Fibroblast of lung (primary cell): ENCODE measurements at places on chromosomes 13 and 19. TPM values are rescaled to one million over a fixed set of nuclear protein-coding genes. Genes with fewer than 3 reads are reported as not detected.

- peak; percentile 44 for DNase-seq
These were observed 1.6 kb downstream of the RPL18 start for GRCh38 chr19:48617146-48617937.

- peak; percentile 70 for DNase-seq
These were observed 161.1 kb downstream of the DCT start for GRCh38 chr13:94318418-94318817.

GRCh38 chr13:51844862-51845573 is at the start of gene TMEM272:
TMEM272 (minus strand) TSS chr13:51845177; CDS start chr13:51838530, 6,647 bp downstream.
- DNase-seq, result peak; percentile 20

DNA sequence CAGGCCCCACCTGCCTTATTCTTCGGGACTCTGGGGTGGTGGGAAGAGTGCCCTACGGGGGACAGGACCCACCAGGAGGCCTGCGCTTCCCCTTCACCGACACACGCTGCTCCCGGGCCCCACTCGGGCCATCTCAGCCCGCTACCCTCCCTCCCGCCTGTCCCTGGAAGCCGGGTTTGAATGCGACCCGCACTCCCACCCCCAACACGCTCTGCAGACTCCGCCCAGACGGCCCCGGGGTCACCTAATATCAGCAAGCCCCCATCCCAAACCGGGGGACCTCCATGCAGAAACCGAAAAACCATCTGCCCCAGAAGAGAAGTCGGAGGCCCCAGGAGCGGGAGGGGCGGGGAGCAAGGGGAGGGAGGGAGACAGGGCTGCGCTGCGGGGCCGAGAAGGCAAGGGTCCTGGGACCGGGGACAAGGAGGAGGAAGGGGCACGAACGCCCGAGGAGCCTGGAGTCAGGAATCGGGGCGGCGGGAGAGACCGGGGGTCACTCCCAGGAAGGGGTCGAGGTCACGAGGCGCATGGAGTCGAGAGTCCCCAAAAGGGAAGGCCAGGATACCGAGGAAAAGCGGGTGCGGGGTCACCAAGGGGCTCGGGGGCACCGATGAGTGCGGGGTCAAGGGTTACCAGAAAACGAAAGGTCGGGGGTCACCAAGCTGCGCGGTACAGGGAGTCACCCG is 766 bp downstream of the SBNO2 start:
- DNase-seq, result no peak

DNA sequence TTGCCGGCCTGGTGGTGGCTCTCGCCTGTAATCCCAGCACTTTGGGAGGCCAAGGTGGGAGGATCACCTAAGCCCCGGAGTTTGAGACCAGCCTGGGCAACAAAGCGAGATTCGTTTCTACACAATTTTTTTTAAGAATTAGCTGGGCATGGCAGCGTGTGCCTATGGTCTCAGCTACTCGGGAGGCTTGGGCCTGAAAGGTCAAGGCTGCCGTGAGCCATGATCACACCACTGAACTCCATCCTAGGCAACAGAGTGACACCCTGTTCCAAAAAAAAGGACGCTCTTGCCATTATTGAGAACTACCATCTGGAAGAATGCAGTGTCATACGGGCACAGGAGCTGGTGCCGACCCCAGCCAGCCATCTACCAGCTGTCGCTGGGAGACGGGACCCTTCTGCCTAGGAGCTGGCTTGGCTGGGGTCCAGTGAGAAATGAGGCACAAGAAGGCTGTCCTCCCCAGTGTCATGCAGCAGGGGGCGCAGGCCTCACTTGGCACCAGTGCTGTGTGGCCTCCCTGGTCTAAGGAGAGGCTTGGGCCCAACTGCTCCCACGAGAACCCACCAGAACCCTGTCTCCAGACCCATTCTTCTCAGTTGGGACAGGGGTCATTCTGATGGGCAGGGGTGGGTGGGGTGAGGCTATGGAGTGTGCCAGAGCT is 12.2 kb upstream of the RELB start:
- DNase-seq, result peak; percentile 41

- no peak for DNase-seq
These were observed 1118.5 kb downstream of the PCDH9 start for GRCh38 chr13:66111628-66112027.

GRCh38 chr19:15398501-15399233 is 19.1 kb upstream of the AKAP8 start:
- DNase-seq, result no peak

DNA sequence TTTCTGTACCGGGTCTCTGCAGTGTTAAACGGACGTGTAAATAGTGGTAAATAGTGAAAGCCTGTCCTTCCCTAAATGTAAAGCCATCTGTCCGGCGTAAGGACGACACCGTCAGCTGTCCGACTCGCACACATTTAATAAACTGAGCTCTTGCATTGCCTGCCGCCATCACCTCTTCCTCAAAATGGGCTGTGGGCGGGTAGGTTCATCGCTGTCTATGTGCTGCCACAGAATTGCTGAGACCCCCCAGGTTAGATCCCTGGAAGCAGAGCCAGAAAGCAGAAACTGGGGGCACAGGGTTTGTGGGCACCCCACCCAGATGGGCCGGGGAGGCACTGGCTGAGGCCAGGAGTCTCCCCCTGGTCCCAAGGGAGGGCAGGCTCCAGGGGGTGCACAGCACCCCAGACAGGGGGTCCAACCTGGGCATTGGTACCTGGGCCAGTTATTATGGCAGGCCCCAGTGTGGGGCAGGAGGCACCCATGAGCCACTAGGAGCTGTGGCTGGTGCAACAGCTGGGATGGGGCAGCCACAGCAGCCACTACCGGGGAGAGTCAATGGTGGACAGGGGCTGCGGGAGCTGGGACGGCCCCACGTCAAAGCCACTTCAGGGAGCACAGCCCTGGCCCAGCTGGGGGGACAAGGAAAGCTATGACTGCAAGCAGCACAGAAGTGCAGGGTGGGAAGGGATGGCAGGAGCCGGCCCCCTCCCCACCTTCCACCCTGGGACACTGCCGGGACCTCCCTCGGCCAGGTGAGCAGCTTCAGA is 5.7 kb downstream of the C19orf25 start:
- DNase-seq, result no peak

GRCh38 chr19:55635856-55636440 is 4.9 kb upstream of the ZNF580 start:
- DNase-seq, result no peak

CAPS gene
- total RNA-seq, result 2.6 and 7.3 TPM in 2 replicates

IRF2BP1 gene
- total RNA-seq, result 22.9 and 23.1 TPM in 2 replicates

DNA sequence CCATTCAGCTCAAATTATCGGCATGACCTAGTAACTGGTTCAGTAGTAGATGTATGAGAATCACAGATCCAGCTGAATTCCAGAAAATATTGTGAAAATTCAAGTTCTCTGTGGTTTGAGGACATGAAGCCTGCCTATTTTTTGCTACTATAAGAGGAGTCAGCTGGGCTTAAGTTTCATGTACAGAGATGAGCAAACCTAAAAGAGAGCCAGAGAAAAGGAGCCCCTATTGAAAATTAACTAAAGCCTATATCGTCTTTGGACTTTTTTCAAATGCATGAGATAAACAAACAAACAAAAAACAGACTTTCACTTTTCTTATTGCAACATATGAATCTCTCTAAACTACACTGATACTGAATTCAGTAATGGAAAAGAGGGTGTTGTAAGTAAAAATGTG is 106.8 kb upstream of the SPRY2 start:
- DNase-seq, result no peak

MAMSTR gene
- total RNA-seq, result 0.51 and 0.99 TPM in 2 replicates

DNA sequence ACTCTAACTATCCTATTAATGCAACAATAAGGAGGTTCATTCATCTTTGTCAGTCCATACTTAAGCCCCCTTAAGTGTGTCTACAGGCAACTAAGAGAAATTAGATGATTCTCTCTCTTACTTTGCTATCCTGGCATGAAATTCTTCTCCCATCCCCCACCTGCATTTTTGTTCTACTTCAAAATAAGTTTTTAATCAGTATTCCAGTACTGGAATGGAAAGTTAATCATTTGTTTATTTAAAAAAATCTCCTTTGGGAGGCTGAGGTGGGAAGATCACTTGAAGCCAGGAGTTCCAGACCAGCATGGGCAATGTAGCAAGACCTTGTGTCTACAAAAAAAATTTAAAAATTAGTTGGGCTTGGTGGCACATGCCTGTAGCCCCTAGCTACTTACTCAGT is 222.1 kb downstream of the MZT1 start:
- peak; percentile 24 for DNase-seq

GRCh38 chr13:91647361-91647990 is 249.1 kb downstream of the GPC5 start:
- DNase-seq, result peak; percentile 81

GRCh38 chr13:40013554-40013953 is 358.1 kb downstream of the COG6 start:
- no peak for DNase-seq

GRCh38 chr13:50334944-50335343 is 319.7 kb downstream of the KCNRG start:
- DNase-seq, result no peak

- no peak for DNase-seq
These were observed 67.0 kb upstream of the STARD13 start for GRCh38 chr13:33352526-33352925.

GRCh38 chr13:102901615-102902305 is 55.9 kb downstream of the ERCC5 start:
- DNase-seq, result no peak

DNA sequence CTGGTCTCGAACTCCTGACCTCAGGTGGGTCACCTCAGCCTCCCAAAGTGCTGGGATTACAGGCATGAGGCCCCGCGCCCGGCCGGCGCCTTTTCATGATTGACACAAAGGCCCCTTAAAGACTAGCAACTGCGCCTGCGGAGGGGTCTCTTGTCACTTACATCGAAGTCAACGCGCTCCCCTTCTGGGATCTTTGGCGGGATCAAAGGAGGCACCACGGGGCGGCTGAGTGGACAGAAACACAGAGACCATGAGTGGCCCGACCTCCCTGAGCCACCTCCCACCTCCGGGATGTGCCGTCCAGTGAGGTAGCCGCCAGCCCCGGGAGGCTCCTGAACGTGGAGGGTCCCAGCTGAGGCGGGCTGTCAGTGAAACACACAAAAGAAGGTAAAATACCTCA is 7.3 kb downstream of the TNNT1 start:
- DNase-seq, result no peak

FAM216B gene
- under 0.01 and 0.26 TPM in 2 replicates for total RNA-seq

ACTMAP gene
- total RNA-seq, result 0.51 and 1.8 TPM in 2 replicates

GTPBP3 gene
- total RNA-seq, result 11.1 and 17.2 TPM in 2 replicates

- peak; percentile 75 for DNase-seq
These were observed 21.7 kb downstream of the ZNF613 start for GRCh38 chr19:51948975-51949374.

DNA sequence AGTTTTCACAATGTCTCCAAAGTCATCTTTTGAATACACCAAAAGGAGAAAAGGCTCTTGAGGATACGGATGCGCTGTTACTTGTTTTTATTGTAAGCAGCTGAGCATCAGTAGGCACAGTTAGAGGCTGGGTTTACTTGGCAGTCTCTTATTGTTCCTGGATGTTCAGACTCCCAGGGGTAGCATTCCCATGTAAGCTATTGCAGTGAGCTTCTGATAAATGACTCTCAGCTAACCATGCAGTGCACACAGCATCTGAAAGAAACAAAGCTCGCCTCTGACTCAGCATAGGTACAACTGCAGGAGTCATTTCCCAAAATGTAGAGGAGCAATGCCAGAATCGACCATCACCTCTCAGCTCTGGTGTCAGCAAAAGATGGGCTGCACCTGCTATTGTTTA is 84.8 kb downstream of the DCT start:
- DNase-seq, result no peak

DNA sequence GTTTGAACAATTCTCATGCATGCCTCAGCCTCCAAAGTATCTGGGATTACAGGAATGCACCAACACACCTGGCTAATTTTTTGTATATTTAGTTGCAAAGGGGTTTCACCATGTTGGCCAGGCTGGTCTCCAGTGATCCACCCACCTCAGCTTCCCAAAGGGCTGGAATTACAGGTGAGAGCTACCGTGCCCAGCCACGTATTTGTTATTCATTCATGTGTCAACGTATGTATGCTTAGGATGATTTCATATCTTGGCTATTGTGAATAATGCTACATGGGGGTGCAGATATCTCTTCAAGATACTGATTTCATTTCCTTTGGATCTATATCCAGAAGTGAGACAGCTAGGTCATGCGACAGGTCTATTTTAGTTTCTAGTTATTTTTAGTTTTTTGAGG is 113.4 kb downstream of the TSHZ3 start:
- no peak for DNase-seq

GRCh38 chr19:19429361-19429760 is 23.9 kb downstream of the GATAD2A start:
- no peak for DNase-seq

CACNA1A gene
- total RNA-seq, result 1.8 and 9.7 TPM in 2 replicates

- no peak for DNase-seq
These were observed 47.0 kb upstream of the DIAPH3 start for GRCh38 chr13:60210510-60211330.

CDC42EP5 gene
- 14.7 and 15.9 TPM in 2 replicates for total RNA-seq

FCAR gene
- total RNA-seq, result not detected in 2 replicates

IZUMO4 gene
- total RNA-seq, result 0.26 and 1.3 TPM in 2 replicates

DNA sequence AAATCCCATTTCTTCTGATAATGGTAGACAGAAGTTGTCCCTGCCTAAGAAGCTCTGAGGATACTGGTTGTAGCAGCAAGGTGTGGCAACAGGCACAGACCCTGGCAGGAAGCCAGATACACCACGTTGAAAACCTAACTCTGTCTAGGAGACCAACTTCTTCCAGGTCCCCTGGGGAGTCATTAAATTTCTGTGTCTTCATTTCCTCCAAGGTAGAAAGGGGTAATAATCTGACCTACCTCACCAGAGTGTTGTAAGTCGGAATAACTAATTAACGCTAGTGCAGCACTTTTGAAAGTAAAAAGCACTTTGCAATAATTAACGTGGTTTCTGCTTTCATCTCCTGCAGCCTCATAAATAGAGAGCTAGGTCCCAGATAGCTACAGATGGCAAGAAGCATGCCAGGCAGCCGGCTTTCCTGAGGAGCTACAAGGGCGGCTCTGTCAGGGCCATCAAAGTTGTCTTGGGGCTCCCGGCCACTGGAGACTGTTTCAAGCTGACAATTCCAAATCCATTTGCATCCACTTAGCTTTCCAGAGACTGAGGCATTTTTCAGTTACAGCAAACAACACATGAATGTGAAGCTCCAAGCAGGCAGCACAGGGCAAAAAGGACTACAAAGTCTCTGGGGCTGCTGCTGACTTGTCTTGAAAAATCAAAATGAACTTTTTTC is 176.2 kb downstream of the FOXO1 start:
- DNase-seq, result no peak

ZNF256 gene
- 5.1 and 6.3 TPM in 2 replicates for total RNA-seq

DNA sequence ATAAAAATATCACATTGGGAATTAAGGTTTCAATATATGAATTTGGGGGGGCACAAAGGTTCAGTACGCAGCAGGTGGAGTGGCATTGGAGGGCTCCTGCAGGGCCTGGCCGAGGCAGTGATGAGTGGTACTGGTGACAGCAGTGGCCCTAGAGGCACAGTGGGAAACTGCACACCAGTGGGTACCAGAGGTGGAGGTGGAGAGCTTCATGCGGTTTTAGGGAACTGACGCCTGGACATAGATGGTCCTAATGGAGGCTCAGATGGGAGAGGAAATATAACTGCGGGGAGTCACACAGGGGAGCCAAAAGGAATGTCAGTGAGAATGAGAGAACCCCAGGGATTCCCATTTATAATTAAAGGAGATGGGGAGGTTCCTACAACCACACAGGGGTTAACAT is 156.2 kb downstream of the COG6 start:
- DNase-seq, result no peak

- DNase-seq, result no peak
These were observed 78.9 kb downstream of the FLT1 start for GRCh38 chr13:28415994-28416421.

GRCh38 chr13:113853518-113854237 is 10.2 kb downstream of the GAS6 start:
- no peak for DNase-seq

USHBP1 gene
- under 0.01 TPM in 1 of 2 replicates, not detected in the other for total RNA-seq

CPB2 gene
- not detected in 2 replicates for total RNA-seq

GRCh38 chr19:54281007-54281728 is at the start of gene LILRB2:
LILRB2 (minus strand) TSS chr19:54281110; CDS start chr19:54280496, 614 bp downstream.
- DNase-seq, result no peak
